ENCODE measurements at places on chromosomes 13 and 19.

DNA sequence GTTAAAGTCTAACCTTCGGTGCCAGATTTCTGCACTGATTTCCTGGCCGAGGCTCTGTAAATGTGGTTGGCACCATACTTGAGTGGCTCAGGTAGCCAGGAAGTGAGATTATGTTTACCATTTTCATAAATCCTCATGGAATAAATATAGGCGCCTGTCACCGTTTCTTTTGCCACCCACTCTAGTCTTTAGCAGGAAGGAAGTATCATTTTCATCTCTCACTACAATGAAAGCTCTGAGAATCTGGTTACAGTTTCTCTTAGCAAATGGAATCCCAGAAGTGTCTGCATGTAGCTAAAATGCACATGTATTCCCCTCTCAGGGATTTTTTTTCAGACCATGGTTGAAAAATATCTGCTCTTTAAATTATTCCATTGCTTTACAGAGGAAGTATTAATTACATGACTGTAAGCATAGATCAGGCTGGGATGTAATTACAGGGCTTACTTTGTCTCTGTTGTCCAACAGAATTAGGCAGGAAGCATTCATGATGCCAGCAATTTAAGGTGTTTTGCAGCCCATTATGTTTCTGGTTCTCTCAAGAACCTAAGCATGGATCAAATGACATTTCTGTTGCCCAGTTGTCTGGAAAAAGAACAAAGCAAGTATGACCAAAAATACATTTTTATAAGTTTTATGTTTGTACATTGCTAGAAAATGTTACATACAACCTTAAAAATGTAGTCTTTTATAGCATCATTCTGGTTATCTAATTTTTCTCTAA lies 221.7 kb upstream of the SPRY2 start:
- DNase-seq, result no peak

- DNase-seq, result no peak
These were observed 227.4 kb downstream of the TUBA3C start for GRCh38 chr13:18954254-18954653.

DNA sequence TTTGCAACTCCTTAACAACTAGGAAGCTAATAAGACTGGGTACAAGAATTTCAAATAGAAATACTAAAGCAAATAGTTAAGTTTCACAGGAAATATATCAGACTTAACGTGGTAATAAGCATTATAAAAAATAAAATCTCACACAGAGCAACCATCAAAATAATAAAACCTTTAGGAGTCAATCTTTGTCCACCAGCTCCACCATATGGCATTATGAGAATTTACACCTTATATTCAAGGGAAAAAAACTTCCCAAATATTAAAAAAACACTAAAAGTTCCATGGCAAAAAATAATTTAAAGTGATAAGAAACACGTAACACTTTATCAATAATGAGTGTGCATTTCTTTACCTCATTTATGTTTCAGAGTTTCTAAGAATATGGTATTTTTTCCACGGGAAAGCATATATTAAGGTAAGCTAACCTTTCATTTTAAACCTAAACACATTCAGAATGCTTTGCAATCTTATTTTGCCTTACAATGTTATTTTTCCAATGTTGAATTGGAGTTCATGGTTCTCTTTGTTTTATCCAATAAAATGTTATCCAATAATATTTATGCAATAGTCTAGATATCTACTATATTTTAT lies 423.2 kb upstream of the SGCG start:
- DNase-seq, result no peak

- no peak for DNase-seq
These were observed 230.7 kb downstream of the RFC3 start for GRCh38 chr13:34048652-34049051.

GRCh38 chr19:14412324-14412995 lies 6.7 kb downstream of the DDX39A start:
- DNase-seq, result no peak

Data from cortex of kidney (tissue), 1 donor.